ENCODE measurements at places on chromosomes 1 and 21.

DNA sequence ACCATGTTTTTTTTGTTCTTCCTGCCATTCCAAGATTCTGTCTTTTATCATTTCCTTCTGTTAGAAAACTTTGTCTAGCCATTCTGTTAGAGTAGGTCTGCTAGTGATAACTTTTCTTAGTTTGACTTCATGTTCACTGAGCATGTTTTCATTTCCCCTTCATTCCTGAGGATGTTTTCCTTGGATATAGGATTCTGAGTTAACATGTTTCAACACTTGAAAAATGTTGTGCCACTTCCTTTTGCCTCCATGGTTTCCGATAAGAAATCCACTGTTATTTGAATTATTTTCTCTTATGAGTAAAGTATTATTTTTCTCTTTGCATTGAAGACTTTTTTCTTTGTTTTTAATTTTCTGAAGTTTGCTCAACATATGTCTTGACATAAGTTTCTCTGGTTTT, 66.7 kb downstream of the ATP1A1 start:
- DNase-seq = no peak

DNA sequence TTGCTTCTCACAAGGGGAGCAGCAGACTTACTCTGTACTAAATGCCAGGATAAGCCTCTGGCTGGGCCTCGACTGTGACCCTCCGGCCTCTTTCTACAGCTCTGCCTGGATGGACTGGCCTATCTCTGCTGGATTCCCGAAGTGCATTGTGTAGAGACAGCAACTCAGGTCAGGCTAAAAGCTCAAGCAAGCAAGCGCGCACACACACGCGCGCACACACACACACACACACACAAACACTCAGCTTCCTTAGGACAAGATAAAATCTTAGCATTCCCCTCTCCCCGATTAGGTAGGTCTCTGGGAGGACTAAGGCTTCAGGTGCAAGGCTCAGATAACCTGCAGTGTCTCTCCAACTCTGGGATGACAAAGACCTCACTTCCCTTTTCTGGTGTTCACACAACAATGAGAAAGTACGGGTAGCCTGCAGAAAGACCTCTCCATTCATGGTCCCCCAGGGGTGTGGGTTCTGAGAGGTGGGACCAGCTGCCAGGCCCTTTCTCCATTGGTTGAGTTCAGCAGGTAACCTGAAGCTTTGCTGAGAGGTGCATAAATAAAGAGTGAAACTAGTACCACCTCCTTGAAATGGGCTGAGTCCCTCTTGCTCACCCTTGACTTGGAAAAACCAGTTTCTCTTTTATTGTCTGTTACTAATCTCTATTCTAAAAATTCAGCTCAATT, 155.1 kb upstream of the CAMK1G start:
- no peak for DNase-seq

GRCh38 chr1:8384577-8384976, 66.7 kb downstream of the SLC45A1 start:
- no peak for DNase-seq

DNA sequence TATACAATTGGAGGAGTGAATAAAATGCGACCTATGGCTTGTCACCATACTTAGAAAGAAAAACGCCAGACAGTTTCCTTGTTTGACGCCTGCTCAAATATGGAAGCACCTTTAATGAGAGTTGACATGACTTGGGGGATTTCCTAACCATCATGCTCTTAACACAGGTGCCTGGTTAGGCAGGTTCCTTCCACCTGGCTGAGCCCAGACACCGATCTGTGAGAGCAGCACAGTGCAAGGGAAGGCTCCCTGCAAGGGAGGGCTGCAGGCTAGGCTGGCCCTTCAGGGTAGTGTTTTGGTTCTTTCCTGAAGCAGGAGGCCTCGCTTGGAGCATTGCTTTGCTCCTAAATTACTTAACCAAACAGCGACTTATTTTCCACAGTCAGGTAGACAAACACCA, 24.6 kb upstream of the KLHDC8A start:
- DNase-seq = no peak

DNA sequence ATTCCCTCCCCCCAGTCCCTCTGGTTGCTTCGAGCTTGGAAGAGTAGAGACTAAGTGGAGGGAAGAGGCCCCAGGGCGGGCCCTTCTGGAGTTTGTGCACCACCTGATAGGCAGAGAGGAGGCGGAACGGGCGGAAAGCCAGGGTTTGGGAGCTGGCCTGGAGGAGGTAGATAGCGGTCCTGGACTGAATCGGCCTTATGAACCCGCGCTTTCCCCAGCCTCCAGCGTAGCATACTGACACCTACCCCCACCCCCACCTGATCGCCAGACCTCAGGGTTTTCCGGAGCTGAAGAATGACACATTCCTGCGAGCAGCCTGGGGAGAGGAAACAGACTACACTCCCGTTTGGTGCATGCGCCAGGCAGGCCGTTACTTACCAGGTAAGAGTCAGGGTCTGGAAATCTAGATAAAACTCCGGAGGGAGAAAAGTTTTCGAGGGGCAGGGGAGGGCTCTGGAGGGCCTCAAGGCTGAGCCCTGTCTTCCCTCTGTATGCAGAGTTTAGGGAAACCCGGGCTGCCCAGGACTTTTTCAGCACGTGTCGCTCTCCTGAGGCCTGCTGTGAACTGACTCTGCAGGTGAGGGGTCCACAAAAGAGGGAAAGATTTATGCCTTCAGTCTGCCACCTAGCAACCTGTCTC, 705 bp downstream of the UROD start:
- DNase-seq = peak; percentile 42

GRCh38 chr1:54296666-54297065, 96.7 kb downstream of the MRPL37 start:
- no peak for DNase-seq

- no peak for DNase-seq
These were observed 19.7 kb downstream of the RCC2 start for GRCh38 chr1:17419626-17420328.

DNA sequence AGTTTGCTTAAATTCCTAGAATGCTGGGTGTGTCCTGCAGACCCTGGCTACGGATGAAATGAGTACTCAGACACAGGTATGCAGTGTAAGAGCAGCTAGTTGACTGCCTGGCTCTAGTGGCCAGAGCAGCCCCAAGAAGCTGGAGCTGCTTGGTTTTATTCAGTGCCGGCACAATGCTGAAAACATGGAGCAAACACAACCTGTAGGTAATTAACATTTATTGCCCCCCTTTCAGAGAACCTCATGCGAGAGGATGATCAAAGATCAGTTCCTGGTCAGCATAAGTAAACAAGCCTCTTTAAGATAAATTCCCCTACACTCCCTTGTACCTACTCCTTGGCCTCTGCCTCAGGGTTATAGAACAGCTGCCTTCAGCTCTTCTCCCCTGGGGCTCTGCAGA, 43.2 kb downstream of the MRPS6 start:
- DNase-seq = no peak

GRCh38 chr1:228039986-228040385, 33.2 kb downstream of the WNT3A start:
- no peak for DNase-seq

GRCh38 chr21:21162786-21163185, 164.6 kb downstream of the NCAM2 start:
- DNase-seq = no peak

DNA sequence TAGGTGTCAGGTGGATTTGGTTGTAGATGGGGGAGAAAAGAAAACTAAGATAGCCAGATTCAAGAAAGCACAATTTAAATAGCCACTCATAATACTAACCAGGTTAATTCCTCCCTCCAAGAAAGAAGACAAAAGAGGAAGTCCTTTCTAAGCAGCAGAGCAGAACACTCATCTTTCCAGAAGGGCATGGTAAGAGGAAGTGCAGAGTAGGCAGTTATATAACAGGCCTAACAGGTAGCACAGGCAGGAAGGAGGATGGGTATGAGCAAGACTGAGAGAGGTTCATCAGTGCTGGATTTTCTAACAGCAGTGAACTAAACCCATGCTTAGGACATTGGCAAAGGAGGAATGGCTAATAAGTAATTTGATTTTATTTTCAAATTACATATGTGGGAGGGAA, 517.5 kb downstream of the PLPP3 start:
- DNase-seq = no peak

DNA sequence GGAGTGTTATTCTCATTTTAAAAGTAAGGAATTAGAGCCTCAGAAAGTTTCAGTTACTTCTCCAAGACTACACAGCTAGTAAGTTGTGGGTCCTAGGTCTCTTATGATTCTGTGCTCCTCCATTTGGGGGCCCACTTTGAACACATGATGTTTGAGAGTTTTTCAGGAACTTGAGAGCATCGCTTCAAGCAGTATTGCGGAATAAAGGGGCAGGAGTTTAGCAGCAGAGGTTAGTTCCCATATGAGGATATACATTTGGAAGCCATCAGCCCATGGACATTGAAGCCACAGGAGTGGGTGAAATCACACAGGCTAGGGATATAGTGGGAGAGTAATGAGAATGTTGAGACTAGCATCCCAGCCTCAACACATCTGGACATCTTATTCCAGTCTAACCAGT, 143.2 kb downstream of the RASAL2 start:
- DNase-seq = no peak

DNA sequence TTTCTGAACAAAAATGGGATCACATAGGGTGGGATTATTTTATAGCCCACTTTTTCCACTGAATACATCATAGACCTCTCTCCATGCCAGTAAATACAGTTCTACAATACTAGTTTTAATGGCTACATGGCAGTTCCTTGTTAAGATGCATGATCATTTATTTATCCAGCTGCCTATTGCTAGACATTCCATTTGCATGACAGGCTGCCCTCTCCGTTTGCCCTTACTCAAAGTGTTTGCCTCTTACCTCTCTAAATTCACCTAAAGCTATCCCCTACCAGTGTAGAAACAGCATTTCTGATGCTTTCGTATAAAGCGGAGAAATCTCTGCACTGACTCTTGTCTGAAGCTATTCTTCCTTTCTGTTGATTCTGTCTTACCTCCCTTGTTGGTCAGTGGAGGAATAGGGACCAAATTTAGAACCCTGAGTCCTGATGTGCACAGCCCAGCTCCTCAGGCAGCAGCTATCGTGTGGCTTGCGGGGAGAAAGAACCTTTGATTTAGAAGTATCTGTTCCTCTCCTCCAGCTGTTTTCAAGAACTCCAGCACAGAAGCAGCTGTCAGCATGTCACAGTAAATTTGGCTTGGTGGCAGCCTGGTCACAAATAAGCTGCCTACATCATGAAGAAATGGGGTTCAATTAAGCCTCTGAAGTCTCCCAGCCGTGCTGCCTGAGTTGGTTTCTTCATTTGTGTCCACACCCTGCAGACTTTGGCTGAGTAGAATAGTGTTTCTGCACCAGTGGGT, 337.3 kb downstream of the PRDM2 start:
- DNase-seq = no peak

DNA sequence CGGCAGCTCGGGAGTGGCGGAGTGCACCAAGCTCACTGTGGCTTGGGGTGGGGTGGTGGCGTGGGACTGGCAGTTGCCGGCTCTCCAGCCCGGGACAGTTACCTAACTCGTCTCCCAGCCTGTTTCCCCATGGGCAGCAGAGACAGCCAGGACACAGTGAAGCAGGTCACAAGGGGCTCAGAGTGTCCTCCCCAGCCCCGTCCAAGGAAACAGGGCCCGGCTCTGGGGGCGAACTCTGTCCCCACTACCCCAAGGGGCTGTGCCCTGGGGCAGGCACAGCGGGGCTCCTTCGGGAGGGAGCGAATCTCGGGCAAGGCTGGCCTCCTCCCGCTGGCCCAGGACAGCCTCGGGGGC, 759 bp downstream of the GPR157 start:
- no peak for DNase-seq

GRCh38 chr1:74733604-74734484, 892 bp downstream of the TYW3 start:
- DNase-seq = peak; percentile 40

DNA sequence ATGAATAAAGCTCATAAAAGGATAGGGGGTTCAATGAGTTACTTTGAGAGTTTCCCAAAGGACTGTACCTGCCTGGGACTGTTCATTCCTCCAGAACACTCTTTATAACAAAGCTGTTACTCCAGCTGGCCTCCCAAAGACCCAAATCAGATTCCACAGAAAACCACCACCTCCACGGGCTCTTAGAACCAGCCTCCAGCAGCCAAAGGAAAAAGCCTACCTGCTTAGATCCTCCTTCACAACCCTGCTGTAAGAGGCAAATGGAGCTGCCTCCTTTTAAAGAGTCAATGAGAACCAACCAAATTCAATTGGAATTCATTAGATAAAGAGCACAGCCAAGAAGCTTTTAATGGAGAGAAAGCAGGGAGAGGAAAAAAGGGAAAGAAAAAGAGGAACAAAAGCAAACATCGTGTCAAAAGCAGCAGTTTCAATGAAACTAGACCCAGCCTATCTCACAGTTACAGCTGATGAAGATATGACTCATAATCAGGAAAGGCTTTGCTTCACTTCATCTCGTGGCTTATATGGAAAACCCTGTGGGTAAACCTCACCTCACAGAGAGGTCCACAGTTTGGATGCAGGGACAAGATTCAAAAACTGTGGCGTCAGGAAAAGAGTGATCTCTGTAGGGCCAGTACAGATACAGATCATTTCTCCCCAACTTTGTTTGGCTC, 27.8 kb upstream of the FMO4 start:
- no peak for DNase-seq

- no peak for DNase-seq
These were observed 37.9 kb upstream of the CCDC27 start for GRCh38 chr1:3714284-3714741.

GRCh38 chr1:185463433-185463832, 146.4 kb upstream of the IVNS1ABP start:
- DNase-seq = no peak

GRCh38 chr1:228018125-228018398, 11.3 kb downstream of the WNT3A start:
- no peak for DNase-seq

GRCh38 chr1:906600-907420, 16.9 kb upstream of the SAMD11 start:
- DNase-seq = peak; percentile 13

- no peak for DNase-seq
These were observed 7.8 kb downstream of the PODN start for GRCh38 chr1:53069663-53070327.

DNA sequence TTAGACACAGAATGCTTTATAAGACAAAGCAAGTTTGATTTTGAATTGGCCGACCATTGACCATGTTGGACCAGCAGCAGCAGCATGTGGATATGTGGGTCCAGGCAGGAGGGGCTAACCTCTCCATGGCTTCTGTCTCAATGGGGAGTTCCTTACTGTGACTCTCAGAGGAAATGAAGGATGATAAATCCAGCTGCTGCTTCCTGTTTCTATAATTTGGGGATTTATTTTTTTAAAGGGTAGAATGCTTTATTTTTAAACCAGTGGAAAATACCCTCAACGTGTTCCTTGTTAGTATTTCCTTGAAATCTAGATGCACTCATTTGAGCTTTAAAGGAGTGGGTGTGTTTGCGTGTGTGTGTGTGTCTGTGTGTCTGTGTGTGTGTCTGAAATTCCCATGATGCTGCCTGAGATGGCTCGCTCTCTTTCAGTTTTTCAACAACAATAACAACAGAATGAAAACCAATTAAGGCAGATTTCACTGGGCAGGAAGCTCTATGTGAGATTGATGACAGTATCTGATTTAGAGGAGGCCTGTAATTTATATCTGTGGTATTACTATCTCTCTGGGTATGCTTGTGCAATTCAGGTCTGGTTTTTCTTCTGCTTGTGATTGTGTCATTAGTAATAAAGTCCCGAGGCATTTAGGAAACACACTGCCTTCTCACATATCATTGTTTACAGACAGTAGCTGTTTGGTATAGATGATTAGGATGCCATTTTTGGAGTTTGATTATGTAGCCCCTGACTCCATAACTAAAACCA, 86.1 kb upstream of the ZNF326 start:
- DNase-seq = no peak
